RKO (cell line): ENCODE measurements at places on chromosomes 11 and 22.

- DNase-seq = no peak
These were observed 83.9 kb downstream of the LDLRAD3 start for GRCh38 chr11:36027731-36028130.

DNA sequence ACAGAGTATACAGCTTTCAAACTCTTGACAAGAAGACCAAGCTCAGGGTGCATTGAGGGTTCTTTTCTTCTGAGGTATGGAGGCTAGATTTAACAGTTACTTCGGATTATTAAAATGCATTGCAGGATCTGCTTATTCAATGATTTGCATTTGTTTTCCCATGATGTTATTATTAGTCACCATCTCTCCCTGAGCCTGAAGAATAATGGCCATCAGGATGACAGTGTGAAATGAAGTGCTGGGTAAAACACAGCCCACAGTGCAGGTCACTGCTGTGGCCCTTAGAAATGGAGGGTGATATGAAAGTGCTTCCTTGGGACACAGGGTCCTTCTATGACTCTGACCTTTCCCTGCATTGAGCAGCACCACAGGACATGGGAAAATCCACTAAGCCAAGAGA lies 40.0 kb downstream of the TECTA start:
- DNase-seq = peak; percentile 6

DNA sequence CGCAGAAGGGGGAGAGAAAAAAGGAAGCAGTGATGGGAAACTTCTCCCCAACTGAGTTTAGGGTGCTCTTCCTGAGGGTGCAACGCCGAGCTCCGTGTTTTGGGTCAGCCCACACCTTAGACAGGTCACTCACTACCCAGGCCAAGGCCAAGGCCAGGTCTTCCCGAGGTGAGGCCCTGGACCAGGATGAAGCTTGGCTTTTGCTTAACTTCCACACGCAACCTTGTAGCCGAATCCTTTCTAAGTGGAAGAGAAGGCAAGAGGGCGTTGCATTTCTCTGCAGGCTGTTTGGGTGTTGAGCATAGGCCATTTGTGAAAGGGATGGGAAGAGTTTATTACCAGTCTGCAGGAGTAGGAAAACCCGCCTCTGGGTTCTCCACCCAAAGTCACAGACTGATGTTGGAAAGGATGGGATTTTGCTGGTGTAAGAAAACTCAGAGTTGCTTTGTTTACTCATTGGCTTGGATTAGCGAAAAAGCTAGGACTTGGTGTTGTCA lies 1.5 kb downstream of the KREMEN1 start:
- no peak for DNase-seq

- DNase-seq = no peak
These were observed 543.9 kb downstream of the MIAT start for GRCh38 chr22:27201276-27201675.

GRCh38 chr22:28019881-28020861 lies 101.1 kb upstream of the PITPNB start:
- peak; percentile 29 for DNase-seq

GRCh38 chr11:91299980-91300379 lies 924.6 kb upstream of the FAT3 start:
- DNase-seq = peak; percentile 0

DNA sequence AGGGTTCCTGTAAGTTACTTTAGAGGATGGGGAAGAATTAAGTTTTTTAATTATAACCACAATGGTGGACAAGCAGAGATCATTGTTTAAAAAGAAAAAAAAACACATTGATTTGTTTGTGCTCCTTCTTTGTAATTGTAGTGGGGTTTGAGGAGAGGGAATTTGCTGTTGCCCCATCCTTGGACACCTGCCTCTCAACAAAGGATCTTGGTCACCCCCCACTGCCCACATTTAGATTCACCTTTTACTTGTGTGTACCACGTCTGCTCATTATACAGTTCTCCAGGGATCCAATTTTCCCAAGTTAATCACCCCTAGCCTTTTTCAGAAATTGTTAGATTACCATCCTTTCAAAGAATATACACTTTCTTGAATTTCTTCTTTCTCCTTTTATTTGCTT lies 53.0 kb downstream of the DNAJC24 start:
- no peak for DNase-seq

DNA sequence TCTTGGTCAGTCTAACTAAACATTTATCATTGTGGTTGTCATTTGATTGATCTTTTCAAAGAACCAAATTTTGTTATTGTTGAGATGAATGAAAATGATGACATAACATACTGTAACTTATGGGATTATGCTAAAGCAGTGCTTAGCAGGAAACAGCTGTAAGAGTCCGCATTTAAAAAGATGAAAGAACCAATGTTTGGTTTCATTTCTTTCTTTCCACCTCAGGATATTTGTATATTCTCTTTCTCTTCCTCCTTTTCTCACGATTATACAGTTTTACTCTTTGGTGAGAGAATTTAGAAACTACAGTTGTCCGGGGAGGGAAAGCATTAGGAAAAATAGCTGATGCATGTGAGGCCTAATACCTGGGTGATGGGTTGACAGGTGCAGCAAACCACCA lies 23.1 kb downstream of the PIH1D2 start:
- DNase-seq = no peak

GRCh38 chr11:122773781-122774266 lies 64.5 kb upstream of the CRTAM start:
- DNase-seq = no peak

DNA sequence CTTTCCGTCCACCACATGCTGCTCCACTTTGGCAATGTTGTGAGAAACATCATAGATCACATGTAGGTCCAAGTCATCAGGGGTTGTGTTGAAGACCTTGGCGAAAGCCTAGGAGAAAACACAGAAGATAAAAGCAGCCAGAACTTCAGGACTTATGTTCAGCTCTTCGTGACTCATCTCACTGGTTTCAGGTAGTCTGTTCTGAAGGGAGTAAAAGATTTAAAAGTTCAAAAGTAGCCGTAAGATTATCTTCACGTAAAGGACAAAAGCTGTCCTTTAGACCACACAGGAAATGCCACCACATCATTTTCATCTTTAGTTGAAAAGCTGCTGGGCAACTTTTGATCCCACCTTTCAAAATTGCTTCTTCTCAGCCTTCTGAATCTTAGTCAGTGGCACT lies 16.9 kb downstream of the RTCB start:
- DNase-seq = no peak

DNA sequence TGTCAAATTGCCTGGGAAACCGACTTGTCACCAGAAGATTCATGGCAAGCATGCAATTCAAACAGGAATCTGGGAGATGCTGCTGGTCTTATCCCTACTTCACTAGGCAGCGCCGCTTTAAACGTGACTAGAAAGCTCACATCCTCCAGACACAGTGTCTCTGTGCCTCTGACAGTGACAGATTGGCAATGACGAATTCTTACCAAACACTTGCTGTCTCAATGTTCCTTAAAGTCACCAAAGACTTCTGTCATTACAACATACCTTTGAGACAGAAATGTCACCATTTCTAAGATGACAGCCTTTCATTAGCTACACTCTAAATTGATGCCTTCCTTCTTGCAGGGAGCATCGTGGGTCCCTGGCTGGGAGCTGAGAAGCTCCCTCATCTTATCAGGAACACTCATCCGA lies 197.8 kb downstream of the CWF19L2 start:
- no peak for DNase-seq

GRCh38 chr11:119550053-119550752 lies 127.2 kb upstream of the THY1 start:
- DNase-seq = no peak

DNA sequence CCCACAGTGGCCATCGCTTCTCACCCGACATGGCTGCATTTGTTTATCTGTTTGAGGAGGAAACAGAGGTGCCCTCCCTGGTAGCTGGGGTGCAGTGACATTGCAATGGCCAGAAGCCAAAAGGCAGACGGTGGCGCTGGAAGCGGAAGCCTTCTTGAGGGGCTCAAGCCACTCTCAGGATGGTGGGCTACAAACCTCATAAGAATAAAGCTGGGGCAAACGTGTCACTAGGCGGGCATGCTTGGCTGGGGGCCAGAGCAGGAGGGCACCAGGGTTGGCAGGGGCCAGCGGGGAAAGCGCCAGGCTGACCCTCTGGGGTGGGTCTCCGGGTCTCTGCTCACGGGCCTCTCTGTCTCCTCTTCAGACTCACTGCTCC lies 12.6 kb downstream of the TNNT3 start:
- DNase-seq = no peak

GRCh38 chr22:50280708-50281383 lies 10.7 kb upstream of the MAPK11 start:
- DNase-seq = no peak

DNA sequence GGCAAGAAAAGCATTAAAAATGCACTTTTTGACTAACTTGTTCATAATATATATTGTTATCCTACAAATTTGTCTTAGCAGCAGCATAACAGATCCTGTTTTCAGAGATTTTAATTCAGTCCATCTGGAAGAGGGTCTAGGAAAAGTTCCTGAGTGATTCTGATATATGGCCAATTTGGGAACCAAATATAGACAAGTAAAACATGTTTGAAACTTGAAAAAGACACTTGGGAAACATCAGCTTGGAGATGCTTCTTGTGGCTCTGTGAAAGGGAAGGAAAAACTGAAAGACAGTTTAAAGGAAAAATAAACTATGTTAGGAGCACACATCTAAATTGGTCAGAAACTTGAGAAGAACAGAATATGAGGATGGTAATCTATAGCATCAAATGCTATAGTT lies 697.5 kb downstream of the CNTN5 start:
- DNase-seq = no peak

- no peak for DNase-seq
These were observed 18.6 kb upstream of the PARVB start for GRCh38 chr22:44005524-44005923.

- DNase-seq = no peak
These were observed 137.0 kb downstream of the ST3GAL4 start for GRCh38 chr11:126492331-126493082.

GRCh38 chr11:111923351-111923788 lies 4.7 kb downstream of the C11orf52 start:
- DNase-seq = no peak

GRCh38 chr11:118838905-118839553 lies 44.7 kb upstream of the CXCR5 start:
- no peak for DNase-seq

DNA sequence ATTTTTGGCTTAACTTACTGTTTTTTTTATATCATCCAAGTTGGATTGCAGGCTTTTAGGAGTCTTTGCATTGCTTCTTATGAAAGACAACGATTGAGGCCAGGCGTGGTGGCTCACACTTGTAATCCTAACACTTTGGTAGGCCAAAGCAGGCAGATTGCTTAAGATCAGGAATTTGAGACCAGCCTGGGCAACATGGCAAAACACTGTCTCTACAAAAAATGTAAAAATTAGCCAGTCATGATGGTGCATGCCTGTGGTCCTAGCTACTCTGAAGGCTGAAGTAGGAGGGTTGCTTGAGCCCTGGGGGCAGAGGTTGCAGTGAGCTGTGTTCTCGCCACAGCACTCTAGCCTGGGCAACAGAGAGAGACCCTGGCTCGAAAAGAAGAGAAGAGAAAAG lies 56.6 kb downstream of the BID start:
- no peak for DNase-seq

- no peak for DNase-seq
These were observed 47.8 kb downstream of the ARRB1 start for GRCh38 chr11:75303544-75304224.

DNA sequence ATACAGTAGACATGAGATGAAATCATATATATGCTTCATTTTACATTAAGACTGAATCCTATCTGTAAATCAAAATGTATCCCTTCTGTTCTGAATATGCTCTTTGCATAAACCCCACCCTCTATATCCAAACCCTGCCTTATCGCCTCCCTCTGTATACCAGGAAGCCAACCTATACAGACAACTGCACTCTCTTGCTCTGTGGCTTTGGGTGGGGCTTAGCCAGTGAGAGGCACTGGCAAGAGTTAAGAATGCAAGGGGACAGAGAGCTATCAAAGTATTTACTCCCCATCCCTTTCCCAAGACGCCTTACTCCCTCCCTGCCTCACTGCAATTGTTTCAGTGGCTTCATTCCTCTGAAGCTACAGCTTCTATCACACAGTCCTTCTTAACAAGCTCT lies 309.8 kb downstream of the TTC28 start:
- no peak for DNase-seq

- DNase-seq = no peak
These were observed 5.3 kb upstream of the GNAZ start for GRCh38 chr22:23065069-23065451.

- DNase-seq = peak; percentile 16
These were observed 1.5 kb upstream of the SREBF2 start for GRCh38 chr22:41831383-41831782.

DNA sequence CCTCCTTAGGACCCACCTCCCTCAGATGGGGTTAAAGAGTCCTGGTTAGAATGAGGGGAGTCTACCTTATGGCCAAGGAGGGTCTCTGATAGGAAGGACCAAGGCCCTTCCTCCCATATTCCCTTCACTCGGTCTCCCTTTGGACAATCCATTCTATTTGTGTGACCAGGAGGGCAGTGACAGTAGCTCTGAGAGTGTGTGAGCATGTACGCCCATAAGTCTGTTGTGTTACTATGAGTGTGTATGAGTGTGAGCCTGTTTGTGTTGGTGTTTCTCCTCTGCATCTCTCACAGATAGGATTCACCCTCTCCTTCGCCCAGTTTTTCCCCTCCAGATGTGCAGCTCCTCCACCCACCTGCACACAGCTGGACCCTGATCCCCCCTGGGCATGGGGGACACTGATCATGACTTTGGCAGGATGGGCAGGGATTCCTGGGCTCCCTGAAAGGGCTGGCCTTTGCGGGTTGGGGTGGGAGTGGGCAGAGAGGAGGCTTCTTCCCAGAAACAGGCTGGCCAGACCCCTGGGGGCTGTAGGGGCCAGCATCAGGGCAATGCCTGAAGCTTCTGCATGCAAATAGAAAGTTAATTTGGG lies 14.5 kb downstream of the PHLDB1 start:
- DNase-seq = no peak

GRCh38 chr11:134047586-134047999 lies 21.3 kb upstream of the JAM3 start:
- DNase-seq = no peak

DNA sequence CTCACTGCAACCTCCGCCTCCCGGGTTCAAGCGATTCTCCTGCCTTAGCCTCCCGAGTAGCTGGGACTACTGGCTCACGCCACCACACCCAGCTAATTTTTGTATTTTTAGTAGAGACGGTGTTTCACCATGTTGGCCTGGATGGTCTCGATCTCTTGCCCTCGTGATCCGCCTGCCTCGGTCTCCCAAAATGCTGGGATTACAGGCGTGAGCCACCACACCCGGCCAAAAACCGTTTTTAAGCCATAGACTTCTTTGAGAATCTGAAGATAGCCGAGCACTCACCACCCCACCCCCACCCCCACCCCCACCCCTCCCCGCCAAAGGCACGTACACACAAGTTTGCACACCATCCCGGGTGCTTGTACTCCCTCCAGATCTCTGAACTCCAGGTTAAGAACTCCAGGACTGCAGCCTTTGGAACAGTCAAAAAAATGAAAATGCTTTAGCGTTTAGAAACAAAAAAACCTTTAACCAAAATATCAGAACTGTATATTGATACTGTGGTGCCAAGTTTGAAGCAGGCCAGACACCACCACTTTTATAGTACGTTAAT lies 1.5 kb downstream of the CRKL start:
- DNase-seq = peak; percentile 53

GRCh38 chr11:12196308-12196707 lies 85.9 kb downstream of the MICAL2 start:
- no peak for DNase-seq
